ENCODE measurements at places on chromosomes 5 and 9.

GRCh38 chr9:87876708-87877107 is 6.0 kb upstream of the SPATA31E1 start:
- DNase-seq: no peak

DNA sequence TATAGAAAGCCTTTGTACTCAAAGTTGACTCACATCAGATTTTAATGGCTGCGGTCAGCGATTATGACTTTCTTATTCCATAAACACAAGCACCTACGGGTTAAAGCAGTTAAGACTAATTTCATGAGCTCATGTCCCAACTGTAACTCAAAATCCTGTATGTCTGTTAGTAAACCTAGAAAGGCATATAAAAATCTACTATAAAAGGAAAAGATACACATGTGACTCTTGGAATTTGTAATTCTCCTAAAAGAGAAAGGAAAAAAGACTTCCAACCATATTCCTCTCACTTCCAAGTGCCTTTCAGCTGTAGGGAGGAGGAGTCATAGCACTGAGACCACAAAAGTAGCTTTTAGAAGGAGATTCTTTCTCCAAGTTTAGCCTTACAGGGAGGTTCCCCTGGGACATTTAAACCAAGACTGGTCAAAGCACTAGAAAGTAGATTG is 129.1 kb downstream of the EBF1 start:
- DNase-seq: no peak

DNA sequence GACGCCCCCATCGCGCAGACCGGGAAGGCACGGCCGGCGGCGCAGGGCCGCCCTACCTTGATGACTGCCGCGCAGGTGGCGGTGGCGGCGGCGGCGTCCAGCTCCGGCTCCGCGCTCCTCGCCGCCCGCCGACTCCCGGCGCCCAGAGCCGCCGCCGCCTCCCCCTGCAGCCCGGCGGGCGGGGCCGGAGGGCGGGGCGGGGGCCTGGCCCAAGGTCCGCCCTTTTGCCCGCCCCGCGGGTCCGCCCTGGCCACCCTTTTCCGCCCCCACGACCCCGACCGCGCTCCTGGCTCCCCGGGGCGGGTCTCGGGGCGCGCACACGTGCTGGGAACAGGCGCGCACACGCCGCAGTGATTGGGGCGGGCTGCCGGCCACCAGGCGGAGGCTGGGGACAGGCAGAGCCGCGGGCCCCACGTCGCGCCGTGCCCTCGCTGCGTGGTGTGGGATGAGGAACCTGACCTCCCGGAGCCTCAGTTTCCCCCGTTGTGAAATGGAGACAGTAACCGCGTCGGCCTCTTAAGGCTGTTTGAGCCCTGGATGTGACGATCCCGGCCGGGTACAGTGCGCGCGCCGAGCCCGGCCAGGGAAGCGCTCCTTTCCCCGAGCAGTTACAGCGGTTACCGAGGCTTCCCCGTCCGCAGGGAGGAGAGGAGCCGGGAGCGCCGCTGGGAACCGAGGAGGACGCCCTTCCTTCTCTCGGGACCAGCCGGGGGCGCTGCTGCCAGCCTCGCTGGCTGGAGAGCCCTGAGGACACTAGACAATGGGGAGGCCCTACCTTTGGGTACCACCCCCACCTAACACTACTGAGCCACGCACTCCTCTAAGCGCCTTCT is at the start of gene CORO2A:
CORO2A (minus strand) TSS at position 135 of the 833 bp plus-strand sequence. CDS start 34,977 bp downstream, outside the sequence.
- peak; percentile 90 for DNase-seq

DNA sequence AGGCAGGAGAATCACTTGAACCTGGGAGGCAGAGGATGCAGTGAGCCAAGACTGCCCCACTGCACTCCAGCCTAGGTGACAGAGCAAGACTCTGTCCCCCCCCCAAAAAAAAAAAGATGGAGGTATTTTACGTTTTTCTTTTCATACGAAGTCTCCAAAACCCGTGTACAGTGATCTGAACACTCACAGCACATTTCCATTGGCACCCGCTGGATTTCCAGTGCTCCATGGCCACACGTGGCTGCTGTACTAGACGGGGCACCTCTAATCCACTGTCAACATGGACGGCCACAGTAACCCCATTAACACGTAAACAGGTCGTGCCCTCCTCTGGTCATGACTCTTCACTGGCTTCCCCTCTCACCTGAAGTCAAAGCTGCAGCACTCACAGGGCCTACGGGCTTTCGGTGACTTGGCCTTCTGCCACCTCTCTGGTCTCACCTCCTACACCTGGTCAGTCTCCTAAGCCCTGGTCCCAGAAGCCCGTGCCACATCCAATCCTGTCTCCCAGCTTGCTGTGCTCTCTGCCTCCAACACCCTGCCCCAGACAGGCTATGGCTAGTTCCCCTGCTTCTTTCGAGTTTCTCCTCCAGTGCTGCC is 22.1 kb downstream of the TBC1D9B start:
- no peak for DNase-seq

- DNase-seq: no peak
These were observed 41.4 kb upstream of the F2R start for GRCh38 chr5:76674330-76675066.

GRCh38 chr9:70260007-70260443 is 1.2 kb downstream of the SMC5 start:
- no peak for DNase-seq

DNA sequence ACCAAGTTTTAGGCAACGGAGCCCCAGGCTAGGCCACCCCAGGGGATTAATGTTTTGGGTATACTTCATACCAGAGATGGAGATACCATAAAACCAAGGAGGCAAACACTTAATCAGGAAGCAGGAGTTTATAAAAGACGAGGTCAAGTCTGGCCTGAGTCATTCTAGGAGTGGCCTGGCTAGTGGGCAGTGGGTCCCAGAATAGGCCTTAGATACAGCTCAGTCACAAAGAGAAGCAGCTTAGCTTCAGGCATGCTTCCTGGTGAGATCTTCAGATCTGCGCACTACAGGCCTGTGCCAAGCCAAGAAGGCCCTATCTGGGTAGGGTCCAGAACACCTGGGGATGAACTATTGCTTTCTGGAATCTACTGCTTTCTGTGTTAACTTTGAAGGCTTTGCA is 20.6 kb upstream of the NR5A1 start:
- no peak for DNase-seq

- DNase-seq: no peak
These were observed 1038.6 kb upstream of the DMAC1 start for GRCh38 chr9:8838136-8838535.

DNA sequence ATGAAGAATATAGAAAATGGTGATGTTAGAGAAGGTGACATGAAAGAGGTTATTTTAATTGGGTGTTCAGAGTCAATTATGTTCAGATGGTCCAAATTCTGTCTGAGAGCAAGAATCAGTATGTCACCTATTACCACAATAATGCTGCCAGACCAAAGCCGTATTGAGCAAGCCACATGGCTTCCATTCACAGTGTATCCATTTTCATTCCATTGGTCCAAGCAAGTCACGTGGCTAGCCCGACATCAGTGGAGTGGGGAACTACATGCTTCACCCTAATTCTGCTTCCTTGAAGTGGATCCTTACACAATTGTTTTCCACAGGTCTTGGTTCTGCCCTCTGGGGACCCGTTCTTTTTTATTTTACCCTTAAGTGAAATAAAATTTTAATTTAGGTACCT is 413.5 kb downstream of the EBF1 start:
- DNase-seq: no peak

GRCh38 chr5:177409043-177409801 is at the start of gene F12:
Gene F12 (minus strand): TSS chr5:177409564. CDS start chr5:177409527, 37 bp downstream.
- no peak for DNase-seq

DNA sequence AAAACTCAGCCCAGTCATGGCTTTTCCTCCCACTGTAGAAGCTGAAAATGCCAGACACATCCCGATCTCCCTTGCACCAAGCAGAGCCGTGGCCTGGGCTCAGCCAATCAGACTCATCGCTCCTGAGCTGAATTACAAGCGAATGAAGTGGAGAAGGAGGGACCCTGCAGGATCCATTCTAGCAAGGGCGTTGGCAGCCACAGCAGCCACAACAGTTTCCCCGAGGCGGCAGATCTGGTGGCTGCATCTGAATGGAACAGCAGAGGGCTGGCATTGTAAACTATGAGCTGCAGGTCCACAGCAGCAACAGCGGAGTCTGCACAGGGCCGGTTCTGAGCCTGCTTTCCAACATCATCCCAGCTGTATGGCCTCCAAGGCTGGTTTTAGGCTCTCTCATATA is 23.8 kb downstream of the ALG2 start:
- no peak for DNase-seq

DNA sequence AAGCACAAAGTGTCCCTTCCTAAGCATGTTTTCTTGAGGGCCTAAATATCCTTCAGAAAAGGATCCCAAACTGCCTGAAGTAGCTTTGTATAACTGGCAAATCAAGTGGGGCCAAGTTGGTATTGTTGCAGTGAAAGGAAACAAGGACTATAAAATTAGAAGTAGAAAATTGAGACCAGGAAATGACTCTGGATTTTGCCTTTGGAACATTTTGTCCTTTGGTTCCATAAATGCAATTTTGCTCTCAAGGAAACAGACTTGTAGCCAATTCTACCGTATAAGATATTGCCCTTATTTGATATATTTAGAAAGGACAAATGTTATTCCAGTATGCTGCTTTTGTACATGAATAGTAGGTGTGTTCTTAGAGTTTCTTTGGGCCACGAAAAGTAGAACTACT is 34.4 kb downstream of the RABGAP1 start:
- DNase-seq: no peak

- no peak for DNase-seq
These were observed 32.8 kb upstream of the SPRY4 start for GRCh38 chr5:142357469-142358090.

DNA sequence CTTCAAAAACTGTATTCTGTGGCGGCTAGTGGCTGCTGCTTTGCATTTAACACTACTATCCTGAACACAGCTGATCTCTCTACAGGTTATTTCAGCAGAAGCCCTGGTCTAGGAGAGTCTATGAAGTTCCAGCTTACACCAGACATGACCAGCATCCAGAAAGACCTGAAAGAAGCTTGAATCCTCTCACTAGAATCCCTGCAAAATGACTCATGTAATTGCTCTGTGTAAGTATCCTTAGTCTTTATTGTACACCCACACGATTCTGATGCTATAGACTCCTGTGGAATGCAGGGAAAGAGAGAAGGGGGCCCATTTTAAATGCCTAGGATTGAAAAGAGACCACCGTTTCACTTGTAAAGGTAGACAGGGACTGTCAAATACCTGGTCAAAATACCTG is 859 bp upstream of the GRIA1 start:
- no peak for DNase-seq

DNA sequence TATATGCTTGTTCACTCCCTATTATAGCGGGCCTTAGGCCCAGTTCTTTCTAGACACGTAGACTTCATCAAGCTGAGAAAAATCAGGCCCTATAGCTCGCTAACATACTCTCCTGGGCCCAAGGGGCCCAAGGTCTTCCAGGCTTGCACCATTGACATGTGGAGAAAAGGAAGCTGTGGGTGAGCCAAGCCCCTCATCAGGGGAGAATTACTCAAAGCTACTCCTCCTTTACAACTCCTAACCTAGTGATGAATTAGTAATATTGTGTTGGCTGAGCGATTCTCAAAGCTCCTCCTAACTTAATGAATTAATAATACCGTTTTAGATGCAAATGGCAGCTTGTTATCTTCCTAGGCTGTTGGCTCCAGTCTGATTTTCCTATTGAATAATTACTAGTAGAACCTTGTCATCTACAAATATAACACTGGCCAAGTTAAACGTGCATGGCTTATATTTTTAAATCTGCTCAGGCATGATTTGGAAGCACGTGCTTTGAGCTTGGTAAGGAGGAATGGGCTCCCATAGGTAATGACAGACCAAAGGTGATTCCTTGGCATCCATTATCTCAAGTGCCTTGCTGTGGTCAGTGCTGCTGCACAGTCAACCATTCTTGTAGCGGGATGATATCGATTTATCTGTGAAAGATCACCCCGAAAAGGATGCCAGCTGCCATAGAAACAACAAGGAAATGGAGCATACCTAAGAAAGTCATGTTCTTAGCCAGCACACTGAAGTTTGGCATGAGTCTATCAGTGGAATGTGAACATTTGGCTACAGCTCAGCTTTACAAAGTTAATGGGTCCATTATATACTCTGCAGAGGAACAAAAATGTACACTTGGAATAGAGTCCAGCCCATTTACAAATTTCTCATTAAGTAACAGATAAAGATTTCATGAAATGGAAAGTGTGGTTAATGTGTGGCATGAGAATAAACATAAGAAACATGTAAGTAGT is 23.8 kb downstream of the LVRN start:
- no peak for DNase-seq

DNA sequence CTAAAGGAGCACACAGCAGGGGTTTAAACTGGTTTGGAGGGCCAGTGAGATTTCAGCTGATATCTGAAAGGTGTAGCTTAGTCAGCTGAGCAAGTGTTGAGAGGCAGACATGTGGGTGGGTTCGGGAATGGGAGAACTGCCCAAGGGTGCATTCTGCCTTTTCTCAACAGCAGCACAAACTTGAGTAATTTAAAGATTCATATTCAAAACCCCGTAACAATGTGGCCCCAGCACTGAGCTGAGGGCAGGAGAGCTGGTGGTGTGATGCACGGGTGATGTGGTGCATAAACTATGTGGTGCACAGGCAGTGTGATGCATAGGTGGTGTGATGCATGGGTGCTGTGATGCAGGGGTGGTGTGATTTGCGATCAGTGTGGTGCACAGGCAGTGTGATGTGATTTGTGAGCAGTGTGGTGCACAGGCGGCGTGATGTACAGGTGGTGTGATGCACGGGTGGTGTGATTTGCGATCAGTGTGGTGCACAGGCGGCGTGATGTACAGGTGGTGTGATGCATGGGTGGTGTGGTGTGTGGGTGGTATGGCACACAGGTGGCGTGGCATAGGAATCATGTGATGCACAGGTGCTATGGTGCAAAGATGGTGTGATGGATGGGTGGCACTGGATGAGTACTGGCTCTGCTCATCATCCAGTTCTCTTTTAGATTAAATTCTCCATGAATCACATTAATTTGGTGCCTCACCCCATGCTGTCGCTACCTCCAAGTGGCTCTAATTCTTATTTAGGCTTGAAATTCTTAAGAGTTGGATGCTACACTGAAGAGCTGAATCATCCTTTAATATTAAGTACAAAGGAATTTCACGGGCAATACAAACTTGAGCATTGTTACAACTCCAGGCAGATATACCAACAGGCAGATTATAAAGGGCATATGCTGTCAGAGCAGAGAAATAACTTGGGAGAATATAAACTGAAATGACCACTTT is 53.6 kb downstream of the DAP start:
- DNase-seq: no peak

DNA sequence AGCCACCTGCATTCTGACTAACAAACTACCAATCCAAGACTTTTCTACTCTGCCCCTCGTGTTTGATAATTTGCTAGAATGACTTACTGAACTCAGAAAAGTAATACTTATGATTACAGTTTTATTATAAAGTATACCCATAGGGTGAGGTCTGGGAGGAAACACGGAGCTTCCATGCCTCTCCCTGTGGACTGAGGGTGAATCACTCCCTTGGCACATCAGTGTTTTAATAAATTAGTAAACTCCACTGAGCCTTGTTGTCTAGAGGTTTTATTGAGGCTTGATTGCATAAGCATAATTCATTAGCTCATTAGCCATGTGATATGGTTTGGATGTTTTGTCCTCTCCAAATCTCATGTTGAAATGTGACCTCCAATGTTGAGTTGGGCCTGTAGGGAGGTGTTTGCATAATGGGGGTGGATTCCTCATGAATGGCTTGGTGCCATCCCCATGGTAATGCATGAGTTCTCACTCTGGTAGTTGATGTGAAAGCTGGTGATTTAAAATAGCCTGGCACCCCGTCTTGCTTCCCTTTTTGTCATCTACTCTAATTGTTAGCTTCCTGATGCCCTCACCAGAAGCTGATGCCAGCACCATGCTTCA is 233.6 kb upstream of the TRPC7 start:
- DNase-seq: no peak
